ENCODE measurements at places on chromosomes 11 and 22. TPM values are rescaled to one million over a fixed set of nuclear protein-coding genes. Genes with fewer than 3 reads are reported as not detected.

DNA sequence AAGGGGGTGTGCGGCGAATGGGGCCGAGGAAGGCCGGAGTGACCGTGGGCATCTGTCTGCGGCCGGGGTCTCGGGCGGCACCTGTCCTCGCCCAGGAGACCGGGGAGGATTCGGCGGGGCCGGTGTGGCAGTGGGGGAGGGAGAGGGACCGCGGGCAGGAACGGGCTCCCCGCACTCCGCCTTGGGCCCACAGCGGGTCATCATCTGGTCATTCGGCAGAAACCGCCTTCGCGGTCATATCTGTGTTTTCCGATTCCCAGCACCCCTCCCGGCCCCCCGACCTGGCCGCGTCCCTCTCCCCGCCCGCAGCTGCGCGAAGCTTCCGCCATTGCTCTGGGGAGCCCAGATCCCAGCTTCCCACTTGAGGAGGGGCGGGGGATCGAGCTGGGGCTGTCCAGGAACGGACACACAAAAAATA, 824 bp upstream of the CBX6 start:
- peak; percentile 8 for DNase-seq

DNA sequence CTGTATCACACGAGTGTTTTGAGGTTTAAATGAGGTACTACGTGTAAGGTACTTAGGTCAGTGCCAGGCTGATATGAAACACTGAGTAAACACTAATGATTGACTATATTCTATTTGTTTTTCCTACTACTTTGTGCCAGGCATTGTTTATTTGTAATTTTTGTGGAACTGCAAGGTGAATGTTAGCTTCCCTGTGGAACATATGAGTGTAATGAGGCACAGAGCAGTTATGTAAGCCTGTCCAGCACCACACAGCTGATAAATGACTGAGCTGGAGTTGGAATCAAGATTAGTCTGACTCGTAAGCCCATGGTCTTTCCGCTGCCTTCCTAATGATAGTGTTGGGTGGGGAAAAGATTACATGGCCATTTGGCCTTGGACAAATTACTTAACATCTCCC, 5.9 kb downstream of the SLC37A2 start:
- no peak for DNase-seq

DNA sequence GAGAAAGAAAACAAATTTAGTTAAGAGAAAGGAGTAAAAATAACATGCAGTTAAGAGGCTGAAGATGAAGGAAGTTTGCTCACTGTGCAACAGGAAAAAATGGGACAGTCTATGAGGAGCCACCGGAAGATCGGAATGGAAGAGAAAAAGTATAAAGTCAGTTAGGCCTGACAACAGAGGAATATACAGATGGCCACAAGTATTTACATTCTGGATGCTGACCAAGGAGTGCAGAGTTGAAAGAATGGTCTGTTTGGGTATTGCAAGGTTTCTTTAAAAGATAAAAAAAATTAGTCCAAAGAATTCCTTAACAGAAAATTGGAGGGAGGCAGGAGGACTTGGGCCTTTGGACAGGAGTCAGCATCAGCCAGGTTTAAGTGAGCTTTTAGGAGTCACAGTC, 37.5 kb downstream of the RBFOX2 start:
- DNase-seq = no peak

The COX8A gene
- total RNA-seq = 521 TPM

GRCh38 chr11:123308077-123308476, 113.0 kb upstream of the CLMP start:
- DNase-seq = peak; percentile 64
